ENCODE measurements at places on chromosomes 3 and 15. TPM values are rescaled to one million over a fixed set of nuclear protein-coding genes. Genes with fewer than 3 reads are reported as not detected.

OSBPL10 gene
- 0.71 TPM for total RNA-seq

KLHL40 gene
- not detected for total RNA-seq

IDH3A gene
- 48.6 TPM for total RNA-seq

GOLGA8S gene
- 0.10 TPM for total RNA-seq

FMN1 gene
- not detected for total RNA-seq

LDHAL6B gene
- total RNA-seq, result not detected

NOX5 gene
- total RNA-seq, result not detected

ZNF774 gene
- total RNA-seq, result 1.0 TPM
